ENCODE measurements at places on chromosomes 2 and 18.

DNA sequence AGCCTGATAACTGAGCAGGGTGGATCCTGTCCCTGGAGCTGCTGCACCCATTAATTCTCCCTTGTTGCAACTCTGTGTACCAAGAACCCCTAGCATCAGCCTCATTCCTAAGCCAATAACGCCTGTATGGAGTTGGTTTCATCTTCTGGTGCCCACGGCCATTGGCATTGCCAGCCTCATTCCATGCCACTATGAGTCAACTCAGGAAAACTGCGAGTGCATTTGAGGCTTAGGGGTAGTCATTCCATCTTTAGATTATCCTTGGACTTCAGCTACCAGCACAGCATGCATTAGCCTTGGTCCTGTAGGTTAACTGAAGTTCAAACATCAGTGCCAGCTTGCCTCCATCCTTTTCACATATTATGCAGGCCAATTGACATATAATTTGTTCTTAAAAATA lies 1.4 kb upstream of the TRIM54 start:
- no peak for DNase-seq

DNA sequence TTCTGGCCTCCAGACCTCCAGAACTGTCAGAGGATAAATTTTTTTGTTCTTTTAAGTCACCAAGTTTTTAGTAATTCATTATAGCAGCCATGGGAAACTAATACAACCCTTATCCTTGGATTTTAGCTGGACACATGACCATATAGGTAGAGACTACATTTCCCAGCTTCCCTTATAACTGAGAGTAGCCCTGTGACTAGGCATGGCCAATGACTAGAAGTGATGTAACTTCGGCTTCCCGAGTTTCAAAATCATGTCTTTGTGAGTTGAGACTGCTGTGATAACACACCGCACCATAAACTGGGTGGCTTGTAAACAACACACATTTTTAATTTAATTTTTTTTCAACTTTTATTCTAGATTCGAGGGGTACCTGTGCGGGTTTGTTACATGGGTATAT lies 134.0 kb upstream of the SERTAD2 start:
- no peak for DNase-seq

- no peak for DNase-seq
Observed at GRCh38 chr18:47746615-47747014, 183.8 kb downstream of the SMAD2 start.

GRCh38 chr2:170647741-170648436 lies 67.2 kb upstream of the SP5 start:
- DNase-seq: no peak

DNA sequence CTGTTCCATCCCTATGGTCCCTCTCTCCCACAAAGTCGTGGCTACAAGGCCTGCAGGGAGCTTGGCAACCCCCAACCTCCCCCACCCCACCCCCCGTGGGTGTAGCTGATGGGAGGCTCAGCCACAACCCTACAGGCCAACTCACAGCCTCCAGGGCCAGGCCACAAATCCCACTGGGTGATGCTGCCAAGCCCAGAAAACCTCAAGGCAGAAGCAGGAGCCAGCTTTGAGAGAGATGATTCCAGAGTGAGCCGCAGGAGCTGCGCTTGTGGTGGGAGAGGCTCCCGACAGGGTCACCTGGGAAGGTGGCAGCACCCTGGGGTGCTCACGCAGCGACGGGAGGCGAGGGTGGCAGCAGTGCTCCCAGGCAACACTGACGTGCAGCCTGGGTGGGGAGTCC lies 44.8 kb downstream of the ADCY3 start:
- no peak for DNase-seq

- DNase-seq: no peak
Observed at GRCh38 chr2:24163186-24163585, 11.7 kb upstream of the FAM228A start.

DNA sequence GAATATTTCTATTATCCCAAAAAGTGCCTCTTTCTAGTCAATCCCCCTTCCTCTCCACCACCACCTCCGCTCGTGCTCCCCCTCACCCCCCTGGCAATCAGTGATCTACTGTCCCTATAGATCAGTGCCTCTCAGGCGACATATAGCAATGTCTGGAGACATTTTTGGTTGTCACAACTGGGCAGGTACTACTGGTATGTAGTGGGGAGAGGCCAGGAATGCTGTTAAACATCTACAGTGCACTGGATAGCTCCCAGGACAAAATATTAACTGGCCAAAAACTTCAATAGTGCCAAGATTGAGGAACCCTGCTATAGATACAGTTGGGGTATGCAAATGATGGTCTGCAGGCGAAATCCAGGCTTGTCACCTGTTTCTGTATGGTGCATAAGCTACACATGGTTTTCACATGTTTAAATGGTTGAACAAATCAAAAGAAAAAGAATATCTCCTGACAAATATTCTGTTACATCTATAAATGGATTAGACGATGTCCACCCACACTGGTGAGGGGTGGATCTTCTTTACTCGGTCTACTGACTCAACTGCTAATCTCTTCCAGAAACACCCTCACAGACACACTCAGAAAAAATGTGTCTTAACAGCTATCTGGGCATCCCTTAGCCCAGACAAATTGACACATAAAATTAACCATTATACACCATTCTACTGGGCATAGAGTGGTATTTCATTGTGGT lies 25.5 kb downstream of the DPYSL5 start:
- DNase-seq: no peak

DNA sequence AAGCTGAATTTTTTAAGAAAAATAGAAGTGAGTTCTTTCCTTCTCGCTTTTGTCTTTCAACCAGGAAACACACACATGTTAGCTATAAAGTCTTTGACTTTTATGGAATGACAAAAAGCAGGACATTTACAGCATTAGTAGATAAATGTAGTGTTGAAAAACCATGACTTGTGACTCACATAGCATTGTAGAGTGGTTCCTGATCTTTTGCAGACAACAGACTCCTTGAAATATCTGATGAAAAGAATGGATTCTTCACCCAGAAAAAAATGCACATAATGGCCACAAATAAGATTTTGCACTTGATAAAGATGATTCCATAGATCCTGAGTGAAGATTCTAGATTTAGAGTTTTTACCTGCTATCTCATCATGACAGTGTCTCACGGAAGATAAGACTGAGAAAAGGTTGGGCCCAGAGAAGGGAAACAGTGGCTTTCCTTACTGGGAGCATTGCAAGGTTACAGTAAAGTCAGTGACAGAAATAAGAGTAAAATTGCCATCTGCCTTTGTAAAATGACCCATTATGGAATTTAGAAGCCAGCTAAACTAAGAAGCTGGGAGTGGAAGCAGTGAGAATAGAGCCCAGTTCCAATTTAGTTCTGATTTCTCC lies 14.0 kb downstream of the SMARCAL1 start:
- no peak for DNase-seq

GRCh38 chr18:46418663-46419260 lies 238.3 kb downstream of the LOXHD1 start:
- DNase-seq: no peak

- DNase-seq: no peak
Observed at GRCh38 chr18:13161276-13161899, 57.2 kb upstream of the LDLRAD4 start.

GRCh38 chr2:239598732-239599090 lies 197.9 kb upstream of the HDAC4 start:
- no peak for DNase-seq

DNA sequence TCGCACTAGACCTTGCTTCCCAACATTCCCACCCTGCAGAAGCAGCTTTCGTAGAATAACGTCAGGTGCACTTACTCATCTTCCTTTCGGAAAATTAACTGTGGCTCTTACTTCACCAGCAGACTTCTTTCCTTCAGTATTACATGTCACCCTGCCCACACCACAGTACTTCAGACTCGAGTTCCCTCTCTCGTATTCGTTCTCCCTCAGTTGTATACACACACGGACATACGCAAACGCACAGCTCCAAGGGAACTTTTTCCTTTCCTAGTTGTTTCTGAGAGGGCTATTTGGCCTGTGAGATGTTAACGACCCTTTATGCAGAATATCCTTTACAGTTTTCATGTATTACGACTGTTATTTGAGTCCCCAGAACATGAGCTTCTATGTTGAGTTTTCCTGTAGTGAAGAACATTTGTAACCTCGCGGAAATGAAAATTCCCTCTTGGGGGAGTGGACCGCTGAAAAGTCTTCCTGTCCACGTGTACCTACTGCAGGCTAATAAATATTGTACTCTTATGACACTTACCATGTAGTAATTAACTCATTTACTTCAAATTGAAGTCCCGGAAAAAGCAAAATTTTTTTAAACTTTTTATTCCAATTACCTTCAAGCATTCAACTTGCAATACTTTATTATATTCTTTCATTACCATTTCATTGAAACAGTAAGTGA lies 908 bp downstream of the ERLEC1 start:
- DNase-seq: no peak

- no peak for DNase-seq
Observed at GRCh38 chr18:55830544-55830943, 242.6 kb upstream of the TCF4 start.

DNA sequence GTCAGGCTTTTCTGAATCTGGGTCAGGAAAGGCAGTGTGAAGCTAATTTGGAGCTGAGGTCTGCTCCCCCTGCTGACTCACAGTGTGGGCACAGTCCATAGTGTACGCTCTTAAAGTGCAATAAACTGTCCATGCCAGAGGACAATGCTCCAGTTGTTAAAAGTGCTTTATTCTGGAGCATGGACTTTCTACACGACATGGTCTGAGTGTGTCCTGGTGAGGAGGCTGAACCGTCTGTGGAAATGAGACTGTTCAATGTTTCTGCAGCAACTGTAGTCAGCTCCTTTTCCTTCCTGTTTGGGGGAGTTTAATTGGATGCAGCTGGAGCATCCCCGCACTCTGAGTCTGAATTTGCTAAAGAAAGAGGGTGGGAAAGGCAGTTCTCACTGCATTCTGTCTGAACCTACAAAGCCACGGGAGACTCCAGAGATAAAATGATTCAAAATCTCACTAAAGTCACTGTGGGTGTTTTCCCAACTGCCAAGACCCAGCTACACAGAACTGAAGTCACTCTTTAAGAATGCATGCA lies 110.2 kb upstream of the TRIB2 start:
- DNase-seq: peak; percentile 34

DNA sequence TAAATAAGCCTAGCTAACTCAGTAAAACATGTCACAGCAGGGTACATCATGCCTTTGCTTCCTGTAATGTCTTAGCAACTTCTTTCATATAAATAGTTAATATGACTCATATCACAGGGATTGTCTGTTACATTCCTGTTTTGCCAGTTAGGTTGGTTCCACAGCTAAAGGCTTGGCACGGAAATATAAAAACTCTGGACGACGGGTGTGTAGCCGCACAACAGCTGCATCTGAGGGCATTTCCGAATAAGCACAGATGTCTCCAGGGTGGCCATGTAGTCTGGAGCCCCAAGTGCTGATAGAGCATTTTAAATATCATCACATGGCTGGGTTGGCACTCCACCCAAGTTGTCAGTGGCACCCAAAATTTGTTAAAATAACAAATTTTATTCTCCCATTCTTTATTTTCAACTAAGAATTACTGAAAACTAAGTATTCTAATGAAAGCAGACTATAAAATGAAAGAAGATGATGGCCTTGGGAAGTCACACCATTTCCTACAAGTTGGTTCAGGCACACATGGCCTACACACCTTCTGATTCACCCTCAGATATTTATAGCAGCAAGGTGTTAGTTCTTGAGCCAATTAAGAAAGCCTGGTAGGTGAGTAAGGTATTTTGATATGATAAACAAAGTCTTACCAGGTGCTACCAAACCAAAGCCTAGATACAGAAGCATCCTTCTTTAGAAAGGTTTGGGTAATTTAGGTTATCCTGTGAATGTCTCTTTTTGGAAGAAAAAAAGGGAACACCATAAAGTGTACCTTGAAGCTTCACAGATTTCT lies 61.8 kb upstream of the STK17B start:
- peak; percentile 30 for DNase-seq

DNA sequence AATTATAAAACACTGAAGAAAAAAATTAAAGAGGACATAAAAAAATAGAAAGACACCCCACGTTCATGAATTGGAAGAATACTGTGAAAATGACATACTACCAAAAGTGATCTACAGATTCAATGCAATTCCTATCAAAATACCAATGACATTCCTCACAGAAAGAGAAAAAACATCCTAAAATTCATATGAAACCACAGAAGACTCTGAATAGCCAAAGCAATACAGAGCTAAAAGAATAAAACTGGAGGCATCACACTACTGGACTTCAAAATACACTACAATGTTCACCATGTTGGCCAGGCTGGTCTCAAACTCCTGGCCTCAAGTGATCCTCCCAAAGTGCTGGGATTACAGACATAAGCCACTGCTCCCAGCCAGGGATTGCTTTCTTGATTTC lies 56.3 kb downstream of the TLK1 start:
- no peak for DNase-seq

- no peak for DNase-seq
Observed at GRCh38 chr2:65913813-65914212, 481.4 kb upstream of the SPRED2 start.

DNA sequence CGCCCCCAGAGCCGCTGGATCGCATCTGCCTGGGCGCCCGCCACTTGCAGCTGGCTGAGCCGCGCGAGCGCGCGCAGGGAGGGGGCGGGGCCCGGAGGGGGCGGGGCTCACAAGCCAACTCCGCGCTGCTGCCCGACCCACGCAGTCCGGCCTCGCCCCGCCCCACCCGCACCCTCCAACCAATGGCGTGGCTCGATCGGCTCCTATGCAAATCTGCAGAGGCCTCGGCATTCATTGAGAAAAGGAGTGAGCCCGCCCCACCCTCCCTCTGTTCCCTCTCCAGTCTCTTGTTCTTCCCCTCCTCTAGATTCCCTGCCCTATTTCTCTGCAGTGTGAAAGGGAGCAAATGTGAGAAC lies at the start of gene ALK:
TSS of gene ALK (minus strand) at position 27 of the 356 bp plus-strand sequence. CDS start 927 bp downstream, outside the sequence.
- DNase-seq: peak; percentile 16

DNA sequence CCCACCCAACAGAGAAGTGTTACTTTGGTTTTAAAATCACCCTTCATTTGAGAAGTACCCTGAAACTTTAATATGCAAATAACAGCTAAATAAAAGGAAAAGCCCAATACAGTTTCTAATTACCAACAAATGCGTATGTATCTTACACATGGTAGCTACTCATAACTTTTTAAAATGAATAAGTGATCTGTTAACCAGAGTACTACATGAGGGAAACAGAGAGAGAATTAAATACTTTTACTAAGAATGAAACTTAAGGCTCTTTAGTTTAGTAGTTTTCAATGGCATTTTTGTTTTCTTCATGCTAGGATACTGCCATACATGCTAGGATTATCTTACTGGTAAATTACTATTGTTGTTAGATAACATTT lies 39.1 kb upstream of the NABP1 start:
- DNase-seq: no peak

DNA sequence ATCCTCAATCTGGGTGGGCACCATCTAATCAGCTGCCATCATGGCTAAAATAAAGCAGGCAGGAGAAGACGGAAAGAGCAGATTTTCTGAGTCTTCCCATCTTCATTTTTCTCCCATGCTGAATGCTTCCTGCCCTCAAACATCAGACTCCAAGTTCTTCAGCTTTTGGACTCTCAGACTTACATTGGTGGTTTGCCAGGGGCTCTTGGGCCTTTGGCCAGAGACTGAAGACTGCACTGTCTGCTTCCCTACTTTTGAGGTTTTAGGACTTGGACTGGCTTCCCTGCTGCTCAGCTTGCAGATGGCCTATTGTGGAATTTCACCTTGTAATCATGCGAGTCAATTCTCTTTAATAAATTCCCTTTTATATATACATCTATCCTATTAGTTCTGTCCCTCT lies 36.6 kb downstream of the DIPK1C start:
- no peak for DNase-seq

Data from CD4-positive, alpha-beta T cell treated with Interleukin-6 at 100 ng/mL for 8 hours (primary cell).